Fibroblast of skin of scalp (primary cell): ENCODE measurements at places on chromosomes 7 and 10.
A peak's percentile ranks its signal among the peaks of the same experiment; 100 is the strongest.

DNA sequence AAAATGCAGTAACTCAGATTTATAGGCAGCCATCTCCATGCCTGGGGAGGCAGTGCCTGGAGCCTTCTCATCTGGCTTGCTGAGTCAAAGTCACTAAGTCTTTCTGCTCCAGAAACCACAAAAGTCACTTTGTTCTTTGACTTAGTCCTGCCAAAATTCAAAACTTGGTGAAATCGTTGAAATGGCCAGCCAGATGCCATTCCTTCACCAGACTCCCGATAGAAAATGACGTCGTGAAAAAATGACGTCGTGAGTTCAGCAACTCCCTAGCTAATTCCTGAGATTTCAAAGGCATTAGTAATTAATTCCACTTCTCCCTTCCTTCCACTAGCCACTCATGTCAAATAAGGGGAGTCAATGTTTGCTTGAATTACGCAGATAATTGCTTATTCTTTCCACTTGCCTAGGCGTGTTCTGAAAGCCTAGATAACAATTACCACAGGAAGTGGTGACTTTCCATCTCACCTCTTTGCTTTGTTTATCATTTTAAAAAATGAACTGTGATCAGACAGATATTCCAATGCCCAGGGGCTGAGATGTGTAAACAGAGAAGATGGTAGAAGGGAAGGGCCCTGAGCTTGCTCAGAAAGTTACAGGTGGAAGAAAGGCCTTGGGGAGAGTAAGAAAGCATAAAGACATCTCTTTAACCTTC, 48.5 kb upstream of the OSBPL3 start:
- DNase-seq: peak; percentile 88

DNA sequence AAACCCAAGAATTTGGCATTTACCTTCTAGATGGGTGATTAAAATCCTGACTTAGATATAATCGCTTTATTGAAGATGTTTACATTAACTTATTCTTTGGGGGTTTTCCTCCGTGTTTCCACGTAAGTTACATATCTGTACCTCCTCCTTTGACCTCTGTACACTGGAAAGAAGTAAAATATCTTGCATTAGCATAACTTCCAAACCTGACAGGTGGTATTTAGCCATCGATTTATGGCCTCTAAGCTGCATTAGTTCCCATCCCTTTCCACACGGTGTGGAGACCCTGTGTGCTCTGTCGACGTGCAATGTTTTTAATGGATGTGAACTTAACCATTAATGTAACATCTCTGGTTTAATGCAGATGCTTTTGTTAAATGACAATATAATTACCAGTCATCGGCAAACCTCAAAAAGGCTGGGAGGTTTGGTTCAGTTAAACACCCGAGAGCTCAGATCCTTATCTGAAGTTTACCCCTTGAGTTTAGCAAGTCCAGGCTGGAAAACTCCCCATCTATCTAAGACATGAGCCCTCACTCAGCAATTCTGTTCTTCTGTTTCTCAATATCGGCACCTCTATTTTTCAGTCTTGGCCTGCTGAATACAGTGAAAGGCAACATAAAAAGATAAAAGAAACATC, 295.2 kb downstream of the GATA3 start:
- DNase-seq: no peak

DNA sequence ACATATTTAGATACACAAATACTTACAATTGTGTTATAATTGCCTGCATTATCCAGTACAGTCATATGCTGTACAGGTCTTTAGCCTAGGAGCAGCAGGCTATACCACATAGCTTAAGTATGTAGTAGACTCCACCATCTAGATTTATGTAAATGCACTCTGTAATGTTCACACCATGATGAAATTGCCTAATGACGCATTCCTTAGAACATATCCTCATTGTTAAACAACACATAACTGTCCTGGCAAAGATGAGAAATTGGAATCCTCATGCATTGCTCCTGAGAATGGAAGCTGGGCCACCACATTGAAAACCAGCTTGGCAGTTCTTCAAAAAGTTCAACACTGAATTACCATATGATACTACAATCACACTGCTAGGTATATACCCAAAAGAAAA, 1002.8 kb upstream of the CELF2 start:
- peak; percentile 50 for DNase-seq

GRCh38 chr7:54663186-54663585, 95.8 kb downstream of the SEC61G start:
- no peak for DNase-seq

DNA sequence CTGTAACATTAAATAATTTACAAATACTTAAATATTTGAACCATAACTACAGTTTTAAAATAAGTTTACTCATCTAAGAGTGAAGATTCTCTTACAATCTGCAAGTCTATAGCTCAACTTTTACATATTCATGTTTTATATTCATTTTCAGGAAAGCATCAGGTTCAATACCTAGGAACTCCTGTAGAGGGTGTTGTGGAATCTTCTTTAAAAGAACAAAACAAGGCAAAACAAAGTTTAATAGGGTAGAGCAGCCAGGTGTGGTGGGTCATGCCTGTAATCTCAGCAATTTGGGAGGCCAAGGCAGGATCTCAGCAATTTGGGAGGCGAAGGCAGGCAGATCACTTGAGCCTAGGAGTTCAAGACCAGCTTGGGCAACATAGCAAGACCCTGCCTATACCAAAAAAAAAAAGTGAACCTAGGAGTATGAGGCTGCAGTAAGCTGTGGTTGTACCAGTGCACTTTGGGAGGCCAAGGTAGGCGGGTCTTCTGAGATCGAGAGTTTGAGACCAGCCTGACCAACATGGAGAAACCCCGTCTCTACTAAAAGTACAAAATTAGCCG, 45.1 kb downstream of the ST8SIA6 start:
- DNase-seq: peak; percentile 12

DNA sequence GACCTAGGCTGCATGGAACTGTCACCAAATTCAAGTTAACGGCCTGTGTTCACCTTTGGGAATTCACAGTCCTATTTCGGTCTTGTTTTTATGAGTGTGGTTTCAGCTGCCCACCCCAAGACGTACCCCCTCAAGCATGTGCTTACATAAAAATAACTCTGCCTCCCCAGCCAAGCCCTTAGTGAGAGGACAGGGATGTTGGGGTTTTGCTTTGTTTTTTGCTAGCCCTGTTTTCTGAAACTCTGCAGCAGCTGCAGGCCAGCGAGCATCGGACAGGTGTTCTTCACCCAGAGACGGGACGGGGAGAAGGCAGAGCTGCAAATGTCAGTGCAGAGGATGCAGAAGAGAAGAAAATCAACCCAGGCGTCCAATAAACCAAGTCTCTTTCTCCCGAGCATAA, 13.5 kb downstream of the CHST15 start:
- DNase-seq: no peak

DNA sequence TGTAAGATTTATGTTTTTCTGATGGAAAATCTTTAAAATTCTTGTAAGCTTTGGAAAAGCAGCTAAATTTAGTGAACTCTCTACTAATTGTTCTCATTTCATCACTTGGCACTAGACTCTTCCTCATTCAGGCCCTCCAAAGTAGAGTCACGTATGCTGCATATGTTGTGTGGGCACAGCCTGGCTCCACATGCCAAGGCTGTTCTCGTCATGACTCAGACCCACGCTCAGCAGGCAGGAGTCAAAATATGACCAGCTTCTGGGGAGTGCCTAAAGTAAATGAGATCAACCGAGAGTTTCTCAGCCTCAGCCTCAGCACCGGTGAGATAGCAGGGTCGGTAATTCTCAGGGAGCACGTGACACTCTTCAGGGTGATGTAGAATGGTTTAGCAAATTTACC, 1672.9 kb downstream of the REEP3 start:
- peak; percentile 87 for DNase-seq

GRCh38 chr10:62514079-62514693, 140.0 kb downstream of the ZNF365 start:
- no peak for DNase-seq

DNA sequence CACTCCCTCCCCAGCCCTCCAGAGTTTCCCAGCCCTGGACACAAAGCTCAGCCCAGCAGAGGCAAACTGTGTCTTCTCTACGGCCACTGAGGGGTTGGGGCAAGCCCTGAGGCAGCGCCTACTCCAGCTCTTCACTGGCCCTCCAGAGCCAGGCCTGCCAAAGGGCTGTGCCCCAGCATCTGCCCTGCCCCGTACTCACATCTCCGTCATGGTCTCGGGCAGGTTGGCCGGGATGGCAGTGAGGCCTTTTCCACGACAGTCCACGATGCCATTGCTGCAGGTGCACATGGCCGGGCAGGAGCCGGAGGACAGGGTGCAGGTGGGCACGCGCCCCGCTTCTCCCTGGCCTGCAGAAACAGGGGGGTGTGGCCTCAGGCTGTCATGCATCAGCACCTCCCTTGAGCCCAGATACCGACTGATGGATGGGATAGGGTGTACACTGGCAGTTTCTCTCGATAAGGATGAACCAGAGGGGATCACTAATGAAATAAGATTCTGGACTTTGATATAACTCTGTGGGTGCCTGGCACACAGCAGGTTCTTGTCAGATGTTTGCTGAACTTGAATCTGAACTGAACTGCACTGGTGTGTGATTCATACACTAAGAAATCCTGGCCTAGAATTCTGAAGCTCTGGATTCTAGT, 125.2 kb downstream of the SLIT1 start:
- DNase-seq: no peak

DNA sequence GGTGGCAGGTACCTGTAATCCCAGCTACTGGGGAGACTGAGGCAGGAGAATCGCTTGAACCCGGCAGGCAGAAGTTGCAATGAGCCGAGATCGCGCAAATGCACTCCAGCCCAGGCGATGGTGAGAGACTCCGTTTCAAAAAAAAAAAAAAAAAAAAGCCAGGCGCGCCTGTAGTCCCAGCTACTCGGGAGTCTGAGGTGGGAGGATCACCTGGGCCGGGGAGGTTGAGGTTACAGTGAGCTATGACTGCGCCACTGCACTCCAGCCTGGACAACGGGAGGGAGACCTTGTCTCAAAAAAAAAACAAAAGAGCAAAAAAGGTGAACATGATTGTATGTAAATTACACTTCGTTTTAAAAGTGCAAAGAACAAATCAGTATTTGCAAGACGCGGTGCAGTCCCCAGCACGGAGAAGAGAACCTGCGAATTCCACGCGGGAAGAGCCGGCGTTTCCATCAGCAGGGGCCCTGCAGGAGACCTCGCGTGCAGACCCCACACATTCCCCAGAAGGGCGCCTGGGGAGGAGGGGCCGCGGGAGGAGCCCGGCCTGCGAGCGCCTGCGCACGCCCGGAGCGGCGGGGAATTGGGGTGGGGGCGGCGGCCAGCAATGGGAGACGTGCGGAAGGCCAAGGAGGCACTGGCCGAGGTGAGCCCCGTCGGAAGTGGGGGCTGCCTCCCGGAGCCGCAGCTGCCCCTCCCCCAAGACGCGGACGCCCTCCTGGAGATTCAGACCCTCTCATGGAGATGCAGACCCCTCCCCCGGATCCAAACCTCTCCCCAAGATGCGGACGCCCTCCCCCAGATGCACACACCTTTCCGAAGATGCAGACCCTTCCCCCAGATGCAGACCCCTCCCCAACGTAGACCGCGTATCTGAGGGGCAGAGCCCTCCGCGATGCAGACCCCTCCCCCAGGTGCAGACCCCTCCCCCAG, 16.7 kb upstream of the SUN1 start:
- peak; percentile 25 for DNase-seq

GRCh38 chr7:141483044-141483443, 68.2 kb upstream of the AGK start:
- DNase-seq: no peak

- DNase-seq: peak; percentile 69
These were observed 42.5 kb upstream of the KMT2E start for GRCh38 chr7:104971290-104972071.

- no peak for DNase-seq
These were observed 901 bp upstream of the CCNY start for GRCh38 chr10:35335133-35336083.

DNA sequence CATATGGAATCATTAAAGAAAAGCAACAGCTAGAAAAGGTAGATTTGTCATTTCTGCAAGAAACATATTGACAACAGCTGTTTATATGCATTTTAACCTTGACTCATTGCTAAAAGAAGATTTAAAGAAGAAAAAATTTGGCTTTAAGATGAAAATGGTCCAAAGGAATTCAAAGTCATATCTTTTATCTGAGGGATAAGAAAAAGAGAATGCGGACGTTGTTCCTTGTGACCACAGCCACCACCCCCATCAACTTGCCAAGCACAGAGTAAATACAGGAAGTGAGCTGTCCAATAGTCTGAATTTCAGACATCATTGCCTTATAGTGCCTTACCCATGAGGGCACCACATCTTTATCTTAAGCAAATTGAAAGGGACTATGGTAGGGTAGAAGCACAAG, 7.3 kb upstream of the CRPPA start:
- DNase-seq: peak; percentile 51

DNA sequence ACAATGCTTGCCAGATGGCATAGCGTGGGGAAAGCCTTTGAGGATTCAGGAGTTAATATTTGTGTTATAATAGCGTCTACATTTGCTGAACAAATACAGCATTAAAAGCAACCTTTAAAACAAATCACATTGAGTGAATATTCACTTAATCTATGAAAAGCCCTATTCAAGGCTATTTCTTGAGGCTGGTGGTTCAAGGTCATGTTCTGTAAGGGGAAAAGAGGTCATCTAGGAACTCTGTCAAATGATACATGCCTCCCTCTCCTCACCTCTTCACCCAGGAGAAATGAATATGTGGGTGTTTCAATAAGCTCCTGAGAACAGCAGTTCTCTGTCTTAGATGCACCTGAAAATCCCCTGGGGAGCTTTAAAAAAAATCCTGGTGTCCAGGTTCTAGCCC, 303.0 kb downstream of the ELMO1 start:
- no peak for DNase-seq

- DNase-seq: peak; percentile 22
These were observed 104.1 kb downstream of the EVX1 start for GRCh38 chr7:27346531-27347275.

- DNase-seq: no peak
These were observed 67.0 kb upstream of the VIPR2 start for GRCh38 chr7:159211540-159212182.

DNA sequence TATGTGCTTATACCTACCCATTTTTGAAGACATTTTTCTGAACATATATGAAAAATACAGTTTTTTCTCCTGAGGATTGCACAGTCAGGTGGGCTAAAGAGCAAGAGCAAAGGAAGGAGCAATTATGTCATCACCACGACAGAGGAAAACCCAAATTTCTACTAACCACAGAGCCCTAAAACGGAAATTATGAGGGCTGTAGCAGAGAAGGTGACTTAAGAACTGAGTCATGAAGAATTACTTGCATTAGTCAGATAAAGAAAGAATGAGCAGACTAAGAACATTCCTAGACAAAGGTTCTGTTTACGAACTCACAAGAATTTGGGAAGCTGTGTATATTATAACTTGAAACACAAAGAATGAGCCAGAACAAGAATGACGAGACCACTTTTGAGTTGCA, 974.4 kb downstream of the NXPH1 start:
- no peak for DNase-seq
